Suppressor macrophage (primary cell): ENCODE measurements at places on chromosomes 6 and 20.

DNA sequence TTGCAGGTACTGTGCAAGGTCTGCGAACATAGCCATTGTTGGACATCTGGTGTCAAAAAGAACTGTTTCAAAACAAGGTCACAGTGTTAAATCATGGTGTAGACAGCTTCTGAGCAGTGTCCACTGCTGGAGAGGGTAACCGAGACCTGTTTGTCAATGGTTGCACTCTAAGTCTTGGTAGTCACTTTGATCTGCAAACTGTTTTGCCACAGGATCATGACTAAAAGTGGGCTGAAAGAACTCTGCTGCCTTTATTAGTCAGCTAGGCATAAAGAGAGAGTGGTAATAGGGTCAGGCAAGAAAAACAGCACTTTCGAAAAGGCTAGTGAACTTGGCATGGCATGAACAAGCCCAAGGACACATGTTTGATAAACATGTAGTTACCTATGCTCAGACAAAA lies 552.3 kb upstream of the CITED2 start:
- DNase-seq, result no peak

DNA sequence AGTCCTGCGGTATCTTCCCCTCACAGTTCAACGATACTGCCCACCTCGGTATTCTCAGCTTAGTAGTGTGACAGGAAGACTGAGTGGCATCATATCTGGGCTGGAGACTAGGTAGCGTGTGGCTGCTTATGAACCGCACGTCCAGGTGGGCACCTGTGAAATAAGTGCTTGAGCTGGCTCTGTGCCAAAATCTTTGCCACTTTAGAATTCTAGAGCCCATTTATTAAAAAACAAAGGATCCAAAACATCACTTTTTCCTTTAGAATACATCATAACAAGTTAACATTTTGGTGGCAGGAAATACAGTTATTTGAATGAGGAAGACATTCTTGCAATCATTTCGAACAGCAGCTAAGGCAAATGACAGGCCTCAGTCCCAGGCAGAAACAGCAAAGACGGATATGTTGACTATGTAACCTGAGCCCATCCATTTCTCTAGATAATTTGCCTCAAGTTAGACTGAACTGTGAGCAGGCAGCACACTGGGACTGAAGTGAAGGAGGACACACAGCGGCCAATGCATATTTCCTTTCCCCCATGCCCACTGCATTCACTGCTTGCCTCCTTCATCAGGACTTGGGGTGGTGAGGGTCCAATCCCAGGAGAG lies 136.6 kb downstream of the GMDS start:
- no peak for DNase-seq

DNA sequence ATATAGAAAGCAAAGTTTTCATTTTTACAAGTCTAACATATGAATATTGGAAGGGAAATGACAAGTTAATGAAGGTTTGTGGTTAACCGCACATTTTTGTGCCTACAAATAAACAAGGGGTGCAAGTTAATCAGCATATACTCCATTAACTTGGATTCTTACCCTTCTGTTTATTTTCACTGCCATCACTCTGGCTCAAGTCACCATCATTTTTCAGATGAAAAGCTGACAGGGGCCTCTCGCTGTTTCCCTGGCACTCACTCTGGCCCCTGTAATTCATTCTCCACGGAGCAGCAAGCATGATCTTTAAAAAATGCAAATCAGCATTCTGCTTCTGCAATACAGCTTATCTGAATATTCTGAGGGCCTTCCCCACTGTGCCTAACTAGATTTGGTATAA lies 29.8 kb downstream of the APCDD1L start:
- DNase-seq, result no peak

DNA sequence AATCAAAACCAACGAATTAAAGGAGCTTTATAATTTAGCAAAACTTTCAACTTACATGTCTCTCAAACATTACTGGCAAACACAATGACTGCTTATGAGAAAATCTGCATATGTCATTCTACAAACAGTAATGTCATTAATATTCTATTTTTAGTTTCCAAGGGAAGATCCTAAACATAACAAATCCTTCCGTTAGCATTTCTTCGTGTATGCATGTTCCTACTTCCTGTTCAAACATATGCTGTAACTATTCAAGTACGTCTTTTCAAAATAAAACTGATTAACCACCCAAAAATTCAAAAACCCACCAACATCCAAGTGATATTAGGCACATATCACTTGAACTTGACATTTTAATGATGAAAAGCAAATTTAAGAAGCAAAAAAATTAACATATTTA lies 131.3 kb downstream of the HACE1 start:
- peak; percentile 31 for DNase-seq

DNA sequence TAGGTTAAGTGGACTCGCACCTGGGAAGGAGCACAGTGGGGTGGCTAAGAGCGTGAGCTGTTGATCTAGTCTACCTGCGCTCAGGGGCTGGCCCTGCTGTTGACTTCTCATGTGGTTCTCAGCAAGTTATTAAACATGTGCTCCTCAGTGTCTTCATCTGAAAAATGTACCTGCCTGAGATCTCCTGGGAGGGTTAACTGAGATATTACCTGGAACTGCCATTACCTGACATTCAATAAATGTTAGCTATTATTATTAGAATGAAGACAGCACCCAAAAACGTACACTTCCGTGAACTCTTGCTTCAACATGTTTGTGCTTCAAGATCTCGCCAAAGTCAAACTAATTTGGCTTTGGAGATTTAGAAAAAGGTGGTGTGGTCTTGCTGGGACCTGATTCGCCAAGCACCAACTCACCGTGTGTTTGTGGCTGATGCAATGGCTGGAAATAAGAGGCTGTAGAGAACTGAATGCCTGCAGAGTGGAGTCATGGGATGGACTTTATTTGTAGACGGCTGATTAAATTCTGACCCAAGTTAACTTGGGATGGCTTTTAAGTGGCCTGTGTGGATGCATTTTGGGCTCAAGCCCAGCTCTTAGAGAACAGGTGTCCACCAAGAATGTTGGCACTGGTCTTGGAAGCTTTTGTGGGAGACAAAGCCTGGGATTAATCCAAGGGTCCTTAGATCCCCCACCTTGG lies 692.9 kb downstream of the QKI start:
- no peak for DNase-seq

GRCh38 chr6:7016226-7016625 lies 91.5 kb upstream of the RREB1 start:
- peak; percentile 89 for DNase-seq

GRCh38 chr6:160534050-160534696 lies 129.9 kb downstream of the LPA start:
- DNase-seq, result peak; percentile 41

GRCh38 chr20:23145281-23145700 lies 59.2 kb upstream of the CD93 start:
- DNase-seq, result peak; percentile 85

DNA sequence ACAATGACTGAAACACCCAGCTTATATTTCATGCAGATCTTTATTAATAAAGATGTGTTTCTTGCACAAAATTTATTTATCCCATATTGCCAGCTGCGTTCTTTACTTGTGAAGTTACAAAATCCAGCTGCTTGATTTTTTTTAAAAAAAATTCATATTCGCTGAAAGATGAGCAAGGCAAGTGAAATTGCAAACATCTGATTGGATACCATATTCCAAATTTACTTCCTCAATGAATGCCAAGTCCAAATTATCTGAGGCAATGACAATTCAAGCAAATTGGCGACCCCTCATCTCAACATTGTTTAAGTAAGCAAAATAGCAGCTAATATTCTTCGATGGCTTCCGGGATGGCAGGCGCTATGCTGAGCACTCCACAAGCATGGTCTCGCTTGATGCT lies 37.7 kb downstream of the ZFP64 start:
- DNase-seq, result no peak

DNA sequence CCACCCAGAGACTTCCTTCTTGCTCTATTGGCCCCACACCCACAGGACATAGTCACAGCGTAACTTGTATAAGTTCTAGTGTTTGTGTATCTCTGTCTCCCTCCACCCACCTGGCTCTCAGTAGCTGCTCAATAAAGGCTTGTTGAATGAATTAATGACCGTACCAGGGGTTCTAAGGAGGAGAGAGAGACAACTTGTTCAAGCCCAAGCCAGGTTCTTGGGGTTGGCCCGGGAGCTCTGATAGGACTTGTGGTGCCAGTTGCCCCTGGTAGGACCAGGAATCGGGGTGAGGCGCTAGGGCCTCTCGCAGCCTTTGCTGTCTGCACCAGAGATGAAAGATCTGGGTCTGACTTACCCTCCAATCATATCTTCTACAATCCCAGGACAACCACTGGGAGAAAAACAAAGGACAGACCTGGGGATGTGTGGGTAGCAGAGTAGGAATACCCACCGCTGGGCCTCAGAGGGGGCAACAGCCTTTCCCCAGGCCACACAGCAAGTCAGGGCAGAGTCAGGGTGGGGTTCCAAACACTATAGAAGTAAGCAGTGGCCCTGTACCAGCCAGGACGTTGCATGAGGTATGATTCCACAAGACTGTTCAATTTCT lies 5.3 kb upstream of the TGM2 start:
- DNase-seq, result no peak

GRCh38 chr6:39330057-39330456 lies 7.6 kb upstream of the KCNK16 start:
- peak; percentile 93 for DNase-seq

GRCh38 chr6:38774929-38775707 lies 60.0 kb downstream of the DNAH8 start:
- peak; percentile 81 for DNase-seq

DNA sequence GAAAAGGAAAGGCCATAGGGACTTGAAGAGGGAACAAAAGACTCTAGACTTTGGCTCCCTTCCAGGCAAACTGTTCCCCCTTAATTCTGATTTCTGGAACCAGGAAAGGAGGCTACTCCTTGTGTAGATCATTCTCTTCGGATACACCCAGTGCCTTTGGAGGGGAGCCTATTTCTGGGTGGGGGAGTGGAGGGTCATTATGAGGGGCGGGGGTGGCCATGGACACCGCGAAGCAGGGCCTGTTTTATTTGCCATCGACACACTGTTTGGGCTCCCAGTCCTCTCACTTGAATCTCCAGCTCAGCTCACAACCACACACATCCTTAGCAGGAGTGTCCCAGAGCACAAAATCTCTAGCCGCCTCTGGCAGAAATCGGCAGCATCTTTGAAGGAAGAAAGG lies 132.3 kb downstream of the PXDC1 start:
- DNase-seq, result no peak

DNA sequence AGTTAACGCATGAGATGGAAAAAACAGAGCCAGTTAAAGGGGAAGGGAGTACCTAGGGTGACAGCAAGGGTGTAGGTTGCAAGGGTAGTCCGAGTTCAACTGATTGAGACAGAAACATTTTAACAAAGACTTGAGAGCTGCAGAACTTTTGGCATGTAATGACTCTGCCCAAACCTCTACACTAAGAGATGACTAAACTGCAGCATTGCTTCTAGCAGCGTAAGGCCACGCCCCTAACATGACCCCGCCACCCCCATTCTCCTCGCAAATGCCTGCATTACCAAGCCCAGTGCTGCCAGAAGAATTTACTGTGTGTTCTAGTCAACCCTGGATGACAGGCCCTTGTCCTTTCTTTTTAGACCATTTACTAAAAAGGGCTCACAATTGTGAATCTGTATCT lies 6.3 kb upstream of the HINT3 start:
- no peak for DNase-seq

DNA sequence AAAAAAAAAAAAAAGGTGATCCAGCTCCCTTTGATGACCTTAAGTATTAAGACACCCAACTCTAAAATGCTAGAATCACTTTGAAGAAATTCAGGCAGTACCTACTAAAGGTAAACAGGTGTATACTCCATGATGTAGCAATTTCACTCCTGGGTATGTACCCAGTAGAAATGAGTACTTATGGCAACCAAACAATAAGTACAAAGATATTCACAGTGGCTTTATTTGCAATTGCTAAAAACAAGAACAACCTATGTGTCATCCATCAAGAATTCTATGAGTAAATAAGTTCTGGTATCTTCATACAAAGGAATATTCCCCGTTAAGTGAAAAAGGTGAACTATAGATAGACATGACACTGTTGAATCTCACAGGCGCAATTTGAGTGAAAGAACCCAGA lies 29.4 kb downstream of the MDGA1 start:
- no peak for DNase-seq

GRCh38 chr20:63223121-63223825 lies 7.3 kb upstream of the YTHDF1 start:
- DNase-seq, result peak; percentile 58

DNA sequence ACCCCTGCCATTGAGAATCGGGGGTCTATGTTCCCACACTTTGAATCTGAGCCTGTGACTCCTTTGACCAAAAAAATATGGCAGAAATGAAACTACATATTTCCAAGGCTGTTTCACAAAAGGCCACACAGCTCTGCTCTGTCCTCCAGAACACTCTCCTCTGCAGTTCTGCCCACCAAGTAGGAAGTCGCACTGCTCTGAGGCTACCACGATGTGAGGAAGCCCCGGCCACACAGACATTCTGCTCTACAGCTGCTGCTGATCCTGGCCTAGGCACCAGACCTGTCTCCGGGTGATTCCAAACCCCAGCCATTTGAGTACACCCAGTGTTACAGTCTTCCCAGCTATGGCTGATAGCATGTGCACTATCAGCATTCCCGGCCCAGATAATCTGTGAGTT lies 85.1 kb downstream of the LYRM4 start:
- DNase-seq, result peak; percentile 27

DNA sequence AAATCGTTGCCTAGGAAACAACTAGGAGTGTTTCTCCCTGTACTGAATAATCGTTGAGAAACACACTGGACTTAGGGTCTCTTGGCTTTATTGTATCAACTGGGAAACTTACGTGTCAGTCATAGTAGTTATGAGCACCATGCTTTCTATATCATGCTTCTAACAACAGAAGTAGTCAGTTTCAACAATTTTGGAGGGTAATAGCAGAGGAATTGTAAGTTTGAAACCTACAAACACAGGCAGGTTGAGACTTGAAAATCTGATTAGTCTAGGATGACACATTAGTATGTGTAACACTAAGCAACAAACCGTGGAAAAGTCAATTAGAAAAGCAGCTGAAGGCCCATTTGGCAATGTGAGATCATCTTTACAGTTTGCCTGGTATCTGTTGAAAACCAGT lies 43.9 kb upstream of the FABP7 start:
- no peak for DNase-seq

DNA sequence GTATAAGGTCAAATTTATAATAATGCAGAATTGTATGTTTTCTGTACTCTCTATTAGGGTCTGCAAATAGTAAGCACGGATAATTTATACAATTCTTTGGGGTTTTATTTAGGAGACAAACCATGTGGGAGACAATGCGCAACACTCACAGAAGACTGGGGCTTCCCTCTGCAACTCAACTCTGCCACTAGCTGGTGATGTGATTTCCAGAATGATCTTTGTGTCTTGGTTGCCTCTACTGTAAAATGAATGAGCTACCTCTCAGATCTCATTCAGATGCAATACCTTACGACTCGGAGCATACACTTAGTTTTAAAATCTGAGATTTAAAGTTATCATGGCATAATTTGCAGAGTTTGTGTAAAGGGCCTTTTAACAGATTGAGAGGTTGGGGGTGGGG lies 6.4 kb downstream of the MAN1A1 start:
- no peak for DNase-seq

- DNase-seq, result no peak
These were observed 23.8 kb downstream of the PCNA start for GRCh38 chr20:5095931-5096330.
